DMS53 (cell line): ENCODE measurements at places on chromosomes 4 and X.

- DNase-seq, result no peak
Observed at GRCh38 chr4:88858752-88859151, 161.1 kb upstream of the NAP1L5 start.

DNA sequence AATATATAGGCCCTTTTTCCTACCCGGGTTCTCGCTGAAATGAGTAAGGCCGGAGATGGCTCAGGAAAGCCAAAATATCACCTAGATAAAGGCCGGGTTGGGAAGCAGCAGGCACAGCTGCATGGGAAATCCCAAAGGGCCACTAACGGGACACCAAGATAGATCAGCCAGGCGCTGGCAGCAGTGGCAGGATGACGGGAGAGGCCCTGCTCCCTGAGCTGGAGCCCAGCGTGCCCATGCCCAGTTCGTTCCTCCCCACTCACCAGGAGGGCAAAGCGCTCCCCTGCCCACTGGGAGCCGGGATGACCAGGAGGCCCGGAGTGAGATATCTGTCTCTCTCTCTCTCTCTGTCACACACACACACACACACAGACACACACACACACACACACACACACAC, 109.8 kb downstream of the DCTD start:
- peak; percentile 39 for DNase-seq

DNA sequence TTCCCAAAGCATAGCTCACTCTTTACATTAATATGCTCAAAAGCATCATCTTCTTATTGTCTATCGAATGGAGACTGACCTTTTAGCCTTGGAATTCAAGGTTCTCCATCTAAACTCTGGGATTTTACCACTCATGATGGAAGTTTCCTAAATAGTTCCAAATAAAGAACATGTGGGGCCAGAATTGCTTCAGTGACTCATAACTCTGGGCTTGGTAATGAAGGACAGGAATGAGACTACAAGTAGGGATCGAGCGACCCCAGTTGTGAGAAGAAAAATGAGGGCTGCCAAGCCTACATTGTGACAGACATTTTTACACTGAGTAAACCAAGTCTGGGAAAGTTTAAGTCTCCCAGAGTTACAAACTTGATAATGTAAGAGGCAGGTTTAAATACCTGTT, 269.9 kb downstream of the CBLL2 start:
- no peak for DNase-seq

DNA sequence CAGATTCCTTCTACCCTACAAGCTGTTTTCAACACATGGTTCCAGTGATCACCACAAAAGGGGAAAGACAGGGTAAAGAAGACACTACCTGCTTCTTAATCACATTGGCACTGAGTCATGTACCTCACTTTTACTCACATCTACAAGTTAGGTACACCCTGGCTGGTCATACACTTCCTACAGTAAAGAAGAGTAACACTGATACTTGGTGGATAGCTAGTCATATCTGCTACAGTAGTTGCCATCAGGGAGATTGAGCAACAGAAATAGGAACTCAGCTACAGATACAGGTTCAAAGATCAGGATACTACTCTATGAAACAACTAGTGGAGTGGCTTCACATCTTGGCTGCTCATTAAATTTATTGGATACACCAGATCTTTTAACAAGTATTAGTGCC, 105.4 kb upstream of the DIAPH2 start:
- DNase-seq, result no peak

DNA sequence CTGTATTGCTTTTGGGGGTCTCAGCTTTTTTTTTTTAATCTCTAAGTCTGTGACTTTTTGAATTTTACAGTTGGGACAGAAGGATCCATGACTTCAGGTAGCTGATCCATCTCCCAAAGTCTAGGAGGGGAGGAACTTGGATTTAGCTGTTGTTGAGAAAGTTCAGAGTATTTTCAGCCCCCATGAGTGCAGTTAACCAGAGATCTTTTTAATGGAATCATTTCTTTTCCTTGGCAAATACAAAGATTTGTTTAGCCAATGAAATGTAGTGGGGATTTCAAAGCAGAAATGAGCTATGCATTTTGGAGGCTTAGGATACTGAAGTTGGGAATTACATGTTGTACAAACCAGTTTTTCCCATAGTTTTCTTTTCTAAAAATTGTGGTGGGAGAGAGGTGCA, 18.1 kb downstream of the FNIP2 start:
- no peak for DNase-seq

- DNase-seq, result no peak
Observed at GRCh38 chr4:7424553-7425111, 10.1 kb downstream of the PSAPL1 start.

GRCh38 chr4:164293203-164293602, 460.7 kb upstream of the SMIM31 start:
- no peak for DNase-seq

- no peak for DNase-seq
Observed at GRCh38 chrX:152937236-152937635, 39.4 kb downstream of the ZNF185 start.

GRCh38 chr4:67550451-67550850, 5.1 kb upstream of the CENPC start:
- DNase-seq, result no peak

DNA sequence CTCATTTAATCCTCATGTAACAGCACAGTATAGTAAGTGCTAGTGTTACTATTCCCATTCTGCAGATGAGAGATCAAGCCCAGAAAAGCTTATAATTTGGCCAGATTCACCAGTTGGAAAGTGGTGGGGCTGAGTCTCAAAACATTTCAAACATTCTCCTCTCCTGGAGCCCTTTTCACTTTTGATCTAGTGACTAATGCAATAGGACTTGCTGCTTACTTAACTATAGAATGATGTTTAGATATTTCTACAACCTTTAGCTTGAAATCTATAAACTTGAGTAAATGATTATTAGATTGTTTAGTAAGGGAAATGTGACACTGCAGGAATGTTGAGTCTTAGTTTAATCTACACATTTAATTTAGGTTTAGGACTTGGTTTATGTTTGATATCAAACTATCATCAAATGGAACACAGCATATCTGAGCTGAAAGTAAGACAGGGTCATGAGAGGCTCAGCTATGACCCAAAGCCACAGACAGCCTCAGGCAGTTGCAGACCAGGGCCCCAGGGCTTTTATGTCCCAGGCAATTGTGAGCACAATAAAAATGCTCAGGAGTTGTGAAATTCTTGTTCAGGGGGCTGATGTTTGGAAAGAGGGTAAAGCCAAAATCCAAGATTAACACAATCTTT, 199.5 kb upstream of the HS3ST1 start:
- no peak for DNase-seq

GRCh38 chrX:3659761-3660160, 53.7 kb downstream of the PRKX start:
- DNase-seq, result no peak

DNA sequence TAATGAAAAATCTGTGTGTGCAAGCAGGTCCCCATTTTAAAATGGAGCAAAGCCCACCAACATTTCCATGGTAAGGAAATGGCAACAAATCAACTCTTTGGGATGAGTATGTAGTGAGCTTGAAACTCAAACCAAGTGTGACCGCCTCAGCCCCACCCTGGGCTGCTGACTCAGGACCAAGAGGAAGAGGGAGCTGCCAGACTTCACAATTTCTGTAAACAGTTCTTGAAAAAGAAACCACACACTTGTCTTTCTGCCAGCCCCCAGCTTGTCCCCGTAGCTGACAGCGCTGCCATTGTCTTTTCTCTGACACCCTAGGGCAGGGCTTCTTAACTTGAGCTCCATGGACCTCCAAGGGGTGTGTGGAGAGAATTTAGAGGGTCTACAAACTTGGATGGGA, 10.3 kb downstream of the RTL5 start:
- DNase-seq, result no peak

GRCh38 chr4:154928640-154929257, 147.7 kb downstream of the RBM46 start:
- peak; percentile 74 for DNase-seq

GRCh38 chr4:159188646-159189045, 85.8 kb downstream of the RAPGEF2 start:
- no peak for DNase-seq

DNA sequence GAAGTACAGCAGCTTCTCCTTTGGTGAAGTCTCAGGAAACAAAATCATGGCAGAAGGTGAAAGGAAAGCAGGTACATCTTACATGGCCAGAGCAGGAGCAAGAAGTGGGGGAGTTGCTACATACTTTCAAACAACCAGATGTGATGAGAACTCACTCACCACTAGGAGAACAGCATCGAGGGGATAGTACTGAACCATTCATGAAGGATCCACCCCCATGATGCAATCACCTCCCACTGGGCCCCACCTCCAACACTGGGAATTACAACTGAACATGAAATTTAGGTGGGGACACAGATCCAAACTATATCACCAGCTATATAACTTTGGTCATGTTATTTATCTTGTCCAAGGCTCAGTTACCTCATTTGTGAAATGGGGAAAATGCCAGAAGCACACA, 159.4 kb downstream of the OPHN1 start:
- no peak for DNase-seq

GRCh38 chr4:9691238-9692065, 90.0 kb upstream of the DRD5 start:
- peak; percentile 8 for DNase-seq

DNA sequence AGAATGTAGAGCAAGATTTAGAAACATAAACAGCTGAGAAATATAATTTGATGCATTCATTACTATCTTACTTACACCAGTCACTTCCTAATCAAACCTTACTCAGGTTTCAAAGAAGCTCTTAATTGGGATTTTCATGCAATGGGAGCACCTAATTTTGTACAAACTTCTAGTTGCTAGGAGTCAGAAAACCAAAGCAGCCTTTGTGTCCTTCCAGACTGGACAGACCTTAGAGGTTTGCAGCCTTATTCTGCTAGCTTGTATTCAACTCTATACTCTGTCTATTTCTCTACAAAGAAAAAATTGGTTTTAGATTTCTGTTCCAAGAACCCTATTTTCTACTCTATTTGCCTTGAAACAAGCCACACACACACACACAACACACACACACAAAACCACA, 19.4 kb downstream of the GABRA2 start:
- no peak for DNase-seq

DNA sequence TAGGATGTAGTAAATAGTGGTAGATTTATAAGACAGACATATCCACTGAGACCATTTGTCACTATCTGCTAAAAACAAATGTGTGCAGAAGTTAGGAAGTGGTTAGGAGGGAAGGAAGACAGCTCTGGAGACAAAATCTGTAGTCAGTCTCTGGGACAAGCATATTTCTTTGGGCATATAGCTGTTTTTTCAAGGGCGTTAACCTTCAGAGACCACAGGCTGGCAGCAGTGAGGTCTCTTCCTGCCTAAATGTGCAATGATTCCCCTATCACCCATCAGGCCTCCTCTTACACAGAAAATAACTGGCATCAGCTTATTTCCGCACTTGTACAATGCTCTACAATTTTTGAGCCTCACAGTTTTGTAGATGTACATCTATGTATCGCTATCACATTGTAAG, 6.5 kb downstream of the TMEM150C start:
- DNase-seq, result no peak

GRCh38 chr4:48027653-48028052, 11.1 kb downstream of the NIPAL1 start:
- DNase-seq, result no peak

GRCh38 chr4:98430708-98431403, 169.7 kb downstream of the RAP1GDS1 start:
- DNase-seq, result no peak

DNA sequence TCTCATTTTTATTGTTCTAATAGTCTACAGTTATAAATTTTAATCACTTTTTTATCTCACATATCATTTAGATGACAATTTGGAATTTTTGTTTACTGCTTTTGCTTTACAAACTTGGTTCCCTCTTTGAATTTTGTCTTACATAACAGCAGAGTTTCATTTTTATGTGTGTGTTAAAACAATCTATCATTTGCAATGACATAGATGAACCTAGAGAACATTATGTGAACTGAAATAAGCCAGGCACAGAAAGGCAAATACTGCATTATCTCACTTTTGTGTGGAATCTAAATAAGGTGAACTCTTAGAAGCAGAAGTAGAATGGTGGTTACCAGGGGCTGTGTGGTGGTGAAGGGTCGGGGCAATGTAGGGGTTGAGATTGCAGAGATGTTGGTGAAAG, 170.7 kb downstream of the GASK1B start:
- DNase-seq, result no peak

GRCh38 chr4:40228497-40229365, 31.9 kb downstream of the RHOH start:
- peak; percentile 15 for DNase-seq
